ENCODE measurements at places on chromosomes 2 and 18.

DNA sequence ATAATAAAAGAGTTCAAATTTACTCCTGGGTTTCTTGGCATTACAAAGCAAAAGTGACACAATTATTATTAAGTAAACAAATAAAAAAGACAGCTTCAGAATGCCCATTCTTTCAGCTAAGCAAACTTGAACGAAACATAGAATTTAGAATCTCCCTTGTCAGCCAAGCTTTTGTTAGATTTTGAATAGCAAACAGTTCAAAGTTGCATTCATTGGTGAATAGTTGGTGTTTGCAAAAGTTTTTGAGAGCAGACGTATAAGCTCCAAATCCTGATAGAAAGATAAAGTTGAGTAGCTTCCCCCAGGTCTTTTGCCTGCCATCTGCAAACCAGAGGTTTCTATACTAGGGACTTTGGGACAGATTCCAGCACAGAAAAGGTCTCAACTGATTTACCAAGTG lies 434.3 kb upstream of the TNP1 start:
- DNase-seq, result no peak

DNA sequence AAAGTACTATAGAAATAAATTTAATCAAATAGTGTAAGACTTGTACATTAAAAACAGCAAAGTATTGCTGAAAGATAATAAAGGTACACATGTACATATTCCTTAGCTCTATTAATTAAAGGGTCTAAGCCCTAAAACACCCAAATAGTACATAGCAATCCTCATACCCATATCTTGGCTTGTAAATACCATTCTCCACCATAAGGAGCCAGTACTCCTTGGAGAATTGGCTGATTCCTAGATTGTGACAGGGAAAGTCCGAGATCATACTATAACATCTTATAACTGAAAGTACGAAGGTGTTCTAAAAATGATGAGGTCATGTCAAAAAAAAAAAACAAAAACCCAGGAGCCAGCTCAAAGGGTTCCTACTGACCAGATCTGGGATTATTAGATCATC lies 614.6 kb downstream of the SUCLG1 start:
- DNase-seq, result no peak

GRCh38 chr2:176136374-176137251 lies 7.1 kb downstream of the HOXD8 start:
- no peak for DNase-seq

GRCh38 chr2:167572883-167573619 lies 674.3 kb downstream of the STK39 start:
- DNase-seq, result no peak

GRCh38 chr2:190781604-190782198 lies 98.9 kb upstream of the GLS start:
- DNase-seq, result peak; percentile 47

DNA sequence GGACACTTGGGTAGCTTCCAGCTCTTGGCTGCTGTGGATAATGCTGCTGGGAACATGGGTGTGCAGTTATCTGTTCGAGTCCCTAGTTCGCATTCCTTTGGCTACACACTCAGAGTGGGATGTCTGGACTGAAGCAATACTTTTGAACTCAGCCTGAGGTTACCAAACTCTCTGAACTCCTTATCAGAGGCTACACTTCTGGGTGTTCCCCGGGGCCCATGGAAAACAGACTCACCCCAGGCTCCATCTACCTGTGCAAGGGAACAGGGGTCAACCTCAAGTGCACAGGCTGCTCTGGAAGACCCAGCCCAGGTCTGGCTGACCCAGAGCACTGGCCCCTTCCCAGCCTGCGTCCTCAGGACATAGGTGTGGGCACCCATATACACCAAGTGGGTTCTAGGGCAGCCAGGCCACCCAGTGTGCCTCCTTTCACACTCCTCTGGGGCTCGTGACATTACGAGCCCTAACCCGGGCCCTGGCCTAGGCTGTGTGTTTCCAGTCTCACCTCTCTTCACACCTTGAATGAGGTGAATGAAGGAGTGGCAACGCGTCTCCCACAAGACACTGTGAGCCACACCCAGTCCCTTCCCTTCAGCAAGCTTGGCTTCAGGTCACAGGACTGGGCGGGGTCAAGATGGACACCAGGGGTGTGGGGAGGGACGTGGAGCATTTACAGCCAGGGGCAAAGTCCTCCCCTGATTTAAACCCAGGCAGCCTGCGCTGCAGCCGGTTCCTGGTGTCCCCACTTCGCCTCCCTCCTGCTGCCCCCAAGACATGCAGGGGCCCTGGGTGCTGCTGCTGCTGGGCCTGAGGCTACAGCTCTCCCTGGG lies at the start of gene ALPI:
Gene ALPI, plus strand, starts transcription at position 728 of the 830 bp plus-strand sequence. Its CDS starts 47 bp downstream, at position 775.
- DNase-seq, result no peak
